ENCODE measurements at places on chromosomes 5 and 9.

DNA sequence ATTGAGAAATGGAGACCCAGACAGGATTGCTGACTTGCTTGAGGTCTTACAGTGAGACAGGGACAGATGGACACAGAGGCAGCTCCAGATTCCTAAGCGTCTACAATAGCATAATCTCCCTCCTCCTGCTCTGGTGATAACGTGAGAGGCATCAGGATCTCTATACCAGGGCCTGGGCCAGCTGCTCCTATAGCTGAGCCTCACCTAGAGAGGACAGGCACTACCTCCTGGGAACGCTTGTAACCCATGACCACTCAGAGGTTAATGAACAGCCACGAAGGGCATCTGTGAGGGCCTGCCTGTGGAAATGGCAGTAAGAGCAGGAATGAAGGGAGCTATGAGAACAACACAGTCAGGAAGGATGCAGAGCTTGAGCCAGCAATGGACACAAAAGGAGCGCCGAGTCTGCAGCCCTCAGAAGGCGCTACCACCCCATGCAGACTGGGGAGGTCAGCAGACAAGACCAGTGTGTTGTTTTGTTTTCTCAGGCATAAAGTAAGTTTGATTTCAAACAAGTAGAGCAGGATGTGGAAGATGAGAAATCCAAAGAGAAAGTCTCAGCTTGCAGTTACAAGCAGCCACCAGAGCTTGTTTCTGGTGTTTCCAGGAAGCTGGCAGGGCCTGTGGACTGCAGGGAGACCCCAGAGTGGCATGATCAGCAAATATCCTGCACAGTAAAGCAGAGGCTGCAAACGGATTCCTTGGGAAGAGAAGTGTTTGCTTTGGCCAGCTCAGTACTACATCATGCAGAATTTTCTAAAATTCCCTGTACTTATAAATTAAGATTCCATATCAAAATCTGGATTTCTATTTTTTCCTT is 17.4 kb downstream of the ANKS6 start:
- H3K4me3 ChIP-seq: no peak overlapping the region
- H3K36me3 ChIP-seq: no peaks in the 10 kb centered on the region
- peak; percentile 13 for DNase-seq
- no peaks in the 10 kb centered on the region for H3K4me1 ChIP-seq
- H3K27me3 ChIP-seq: no peaks in the 10 kb centered on the region

DNA sequence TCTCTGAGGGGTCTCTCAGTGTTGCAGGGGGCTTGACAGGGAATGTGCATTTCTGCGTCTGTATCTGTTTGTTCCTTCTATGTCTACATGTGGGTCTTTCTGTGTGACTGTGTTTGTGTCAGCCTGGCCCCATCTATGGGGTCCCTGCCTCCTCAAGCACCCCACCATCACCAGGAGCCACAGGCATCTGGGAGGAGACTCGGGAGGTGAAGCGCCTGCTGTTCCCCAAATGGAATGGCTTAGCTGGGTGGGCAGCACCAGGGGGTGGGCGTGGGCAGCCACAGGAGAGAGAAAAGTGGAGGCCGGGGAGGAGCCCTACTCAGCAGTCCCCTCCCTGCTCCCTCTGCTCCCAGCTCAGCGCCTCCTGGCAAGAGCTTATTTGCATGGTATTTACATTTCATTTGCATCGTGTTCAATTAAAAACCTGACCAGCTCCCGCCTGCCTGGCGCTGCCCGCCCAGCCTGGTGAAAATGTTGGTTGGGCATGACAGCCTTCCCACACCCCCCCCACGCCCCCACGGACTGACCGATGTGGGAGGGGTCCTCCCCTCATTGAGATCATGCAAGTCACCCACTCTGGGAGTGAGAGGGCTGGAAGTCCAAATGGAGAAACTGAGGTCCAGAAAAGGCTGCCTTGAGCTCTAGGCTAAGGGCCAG is 50.5 kb downstream of the CXXC5 start:
- H3K27ac ChIP-seq: peak overlapping the region; percentile 68
- DNase-seq: peak; percentile 69
- H3K4me1 ChIP-seq: peaks cover 14% of the 10 kb centered on the region
- no peak overlapping the region for H3K4me3 ChIP-seq
- peaks cover 10% of the 10 kb centered on the region for H3K27me3 ChIP-seq

DNA sequence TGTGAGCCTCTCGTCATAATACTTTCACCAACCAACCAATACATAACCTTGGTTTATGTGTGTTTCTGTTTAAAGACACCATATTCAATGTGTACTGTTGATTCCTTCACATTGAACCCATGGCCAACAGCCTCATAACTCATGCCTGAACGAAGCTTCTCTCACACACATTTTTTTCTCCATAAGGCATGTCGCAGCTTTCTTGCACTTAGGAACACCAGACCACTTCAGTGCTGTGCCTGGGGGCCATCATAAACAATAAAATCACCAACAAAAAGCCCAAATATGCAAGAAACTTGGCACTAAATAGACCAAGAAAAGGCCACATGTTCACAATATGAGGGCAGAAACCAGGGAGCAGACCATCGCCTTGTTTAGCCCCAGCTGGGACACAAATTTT is 192.2 kb downstream of the ROR2 start:
- H3K27ac ChIP-seq: no peak overlapping the region
- H3K4me3 ChIP-seq: no peak overlapping the region
- no peaks in the 10 kb centered on the region for H3K27me3 ChIP-seq
- no peaks in the 10 kb centered on the region for H3K36me3 ChIP-seq

DNA sequence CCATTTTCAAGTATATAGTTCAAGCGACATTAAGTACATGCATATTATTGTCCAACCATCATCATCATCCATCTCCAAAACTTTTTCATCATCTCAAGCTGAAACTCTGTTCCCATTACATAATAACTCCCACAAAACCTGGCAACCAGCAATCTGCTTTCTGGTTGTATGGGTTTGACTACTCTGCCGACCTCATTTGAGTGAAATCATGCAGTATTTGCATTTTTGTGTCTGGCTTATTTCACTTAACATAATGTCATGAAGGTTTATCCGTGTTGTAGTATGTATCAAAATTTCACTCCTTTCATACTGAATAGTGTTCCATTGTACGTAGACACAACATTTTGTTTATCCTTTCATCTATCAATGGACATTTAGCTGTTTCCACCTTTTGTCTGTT is 74.8 kb downstream of the SGCD start:
- H3K27ac ChIP-seq: no peak overlapping the region
- H3K27me3 ChIP-seq: no peaks in the 10 kb centered on the region
- no peaks in the 10 kb centered on the region for H3K36me3 ChIP-seq

DNA sequence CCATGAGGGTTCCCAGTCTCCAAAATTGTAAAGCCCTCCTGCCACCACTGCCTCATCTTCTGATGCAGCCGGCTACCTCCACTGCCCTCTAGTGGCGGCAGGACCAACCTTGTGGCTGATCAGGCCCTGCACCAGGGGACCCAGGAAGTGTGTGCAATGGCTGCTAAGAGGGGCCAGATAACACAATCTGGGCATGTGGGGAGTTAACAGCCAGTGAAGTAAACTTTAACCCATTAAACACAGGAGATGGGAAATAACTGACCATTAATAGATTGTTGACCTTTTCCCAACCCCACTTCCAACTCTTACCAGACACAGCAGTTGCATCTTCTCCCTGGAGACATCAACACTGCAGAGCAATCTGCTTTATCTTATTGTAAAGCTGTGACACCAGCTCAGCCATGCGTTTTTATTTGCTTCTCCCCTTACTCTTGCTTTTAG is 63.3 kb downstream of the FREM1 start:
- H3K4me3 ChIP-seq: no peak overlapping the region
- no peaks in the 10 kb centered on the region for H3K27me3 ChIP-seq
- no peaks in the 10 kb centered on the region for H3K4me1 ChIP-seq
- no peak overlapping the region for H3K27ac ChIP-seq
- peak; percentile 60 for DNase-seq

- H3K4me1 ChIP-seq: no peaks in the 10 kb centered on the region
- no peak for DNase-seq
- H3K27ac ChIP-seq: no peak overlapping the region
- no peaks in the 10 kb centered on the region for H3K36me3 ChIP-seq
- no peak overlapping the region for H3K4me3 ChIP-seq
Observed at GRCh38 chr9:122367774-122368460, 2.9 kb upstream of the PTGS1 start.

DNA sequence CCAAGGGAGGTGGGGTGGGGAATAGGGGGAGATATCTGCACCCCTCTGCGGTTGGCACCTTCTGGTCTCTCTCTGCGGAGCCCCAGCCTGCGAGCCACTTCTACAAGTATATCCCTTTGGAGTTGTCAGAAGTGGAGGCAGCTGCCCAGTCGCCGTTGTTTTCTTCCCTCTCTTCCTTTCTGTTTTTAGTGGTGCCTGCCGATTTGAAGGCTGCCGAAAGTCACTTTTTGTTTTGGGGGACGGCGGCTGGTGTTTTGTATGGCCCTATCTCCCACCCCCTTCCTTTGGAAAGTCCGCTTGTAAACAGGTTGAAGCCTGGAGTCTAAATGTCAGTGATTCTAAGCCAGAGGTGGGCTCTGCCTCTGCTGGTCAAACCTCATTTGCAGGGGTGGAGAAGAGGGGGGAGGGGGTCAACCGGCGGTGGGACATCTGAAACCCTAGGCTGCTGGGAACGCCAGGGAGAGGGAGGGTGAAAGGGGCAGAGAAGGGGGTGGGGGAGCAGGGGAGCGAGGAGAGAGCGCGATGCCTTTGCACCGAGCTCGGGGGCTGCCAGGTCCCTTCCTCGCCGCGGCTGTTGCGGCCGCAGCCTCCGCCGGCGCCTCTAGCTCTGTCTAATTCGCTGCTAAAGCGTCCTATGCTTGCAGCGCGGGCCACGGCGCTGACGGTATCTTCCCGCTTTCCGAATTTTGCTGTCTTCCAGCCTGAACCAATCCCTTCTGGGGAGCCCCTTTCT is at the start of gene FGF10:
FGF10 (minus strand) TSS at position 331 of the 733 bp plus-strand sequence. CDS start 738 bp downstream, outside the sequence.
- H3K36me3 ChIP-seq: no peaks in the 10 kb centered on the region
- DNase-seq: no peak
- peak within 1 kb of the TSS; percentile 17 for H3K4me3 ChIP-seq

DNA sequence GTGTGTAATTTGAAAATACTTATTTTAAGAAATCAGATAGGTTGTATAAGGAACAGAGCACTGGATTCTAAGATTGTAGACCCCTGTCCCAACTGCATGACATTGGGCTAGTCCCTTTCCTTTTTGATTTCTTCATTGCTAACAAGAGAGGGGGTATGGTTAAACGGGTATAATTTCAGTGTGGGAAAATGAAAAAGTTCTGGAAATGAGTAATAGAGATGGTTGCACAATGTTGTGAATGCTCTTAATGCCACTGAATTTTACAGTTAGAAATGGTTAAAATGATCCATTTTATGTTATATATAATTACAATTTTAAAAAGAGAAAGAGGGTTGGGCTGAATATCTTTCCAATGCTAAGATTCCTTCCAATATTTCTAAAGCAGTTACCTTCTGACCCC is 103.3 kb upstream of the LHFPL2 start:
- H3K36me3 ChIP-seq: no peaks in the 10 kb centered on the region
- no peak overlapping the region for H3K27ac ChIP-seq
- H3K4me3 ChIP-seq: no peak overlapping the region
- no peak for DNase-seq
- H3K4me1 ChIP-seq: no peaks in the 10 kb centered on the region

- DNase-seq: peak; percentile 83
- H3K4me3 ChIP-seq: no peak overlapping the region
- no peaks in the 10 kb centered on the region for H3K4me1 ChIP-seq
- no peaks in the 10 kb centered on the region for H3K36me3 ChIP-seq
Observed at GRCh38 chr5:71782771-71783770, 64.0 kb downstream of the CARTPT start.

- DNase-seq: no peak
- no peaks in the 10 kb centered on the region for H3K36me3 ChIP-seq
- H3K27ac ChIP-seq: no peak overlapping the region
- H3K27me3 ChIP-seq: no peaks in the 10 kb centered on the region
- no peaks in the 10 kb centered on the region for H3K4me1 ChIP-seq
Observed at GRCh38 chr5:74649421-74649973, 9.0 kb upstream of the ENC1 start.

GRCh38 chr5:161306351-161306995 is 240.1 kb downstream of the GABRB2 start:
- no peak overlapping the region for H3K4me3 ChIP-seq
- no peaks in the 10 kb centered on the region for H3K4me1 ChIP-seq
- no peak overlapping the region for H3K27ac ChIP-seq
- DNase-seq: no peak
- no peaks in the 10 kb centered on the region for H3K27me3 ChIP-seq
- no peaks in the 10 kb centered on the region for H3K36me3 ChIP-seq

GRCh38 chr9:126084008-126084407 is 242.6 kb upstream of the MVB12B start:
- no peaks in the 10 kb centered on the region for H3K36me3 ChIP-seq
- H3K4me3 ChIP-seq: no peak overlapping the region
- no peak for DNase-seq
- no peaks in the 10 kb centered on the region for H3K27me3 ChIP-seq

DNA sequence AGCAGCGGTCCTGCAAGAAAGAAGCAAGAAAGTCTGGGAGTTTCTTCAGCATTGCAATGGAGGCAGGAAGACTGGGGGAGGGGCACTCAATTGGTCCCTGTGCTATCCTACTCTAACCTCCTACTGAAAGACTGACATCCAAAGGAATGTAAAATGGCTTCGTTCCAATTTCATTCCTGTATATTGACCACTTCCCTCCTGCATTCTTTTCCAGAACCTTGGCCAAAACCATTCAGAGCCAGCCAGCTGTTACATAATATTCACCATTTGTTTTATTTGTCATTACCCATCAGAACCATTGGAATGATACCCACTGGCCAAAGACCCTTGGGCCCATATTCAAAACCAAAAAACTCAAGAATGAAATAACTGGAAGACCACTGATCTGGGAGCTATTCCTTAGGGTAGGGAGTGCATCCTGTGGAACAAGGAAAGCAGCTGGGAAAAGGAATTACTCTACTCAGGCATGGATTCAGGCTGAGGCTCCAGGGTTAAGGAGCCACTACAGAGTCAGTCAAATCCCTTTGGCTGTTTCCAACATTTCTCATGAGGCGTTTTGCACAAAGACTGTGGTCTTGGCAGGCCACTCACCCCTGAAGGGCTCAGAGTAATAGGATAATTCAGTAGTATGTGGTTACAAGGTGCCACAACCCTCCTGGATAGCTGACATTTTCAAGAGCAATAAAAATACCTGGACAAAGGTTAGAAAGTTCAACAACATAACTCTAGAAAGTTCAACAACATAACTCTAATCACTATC is 148.7 kb upstream of the SLC1A3 start:
- no peak overlapping the region for H3K27ac ChIP-seq
- H3K4me1 ChIP-seq: no peaks in the 10 kb centered on the region
- H3K36me3 ChIP-seq: no peaks in the 10 kb centered on the region

DNA sequence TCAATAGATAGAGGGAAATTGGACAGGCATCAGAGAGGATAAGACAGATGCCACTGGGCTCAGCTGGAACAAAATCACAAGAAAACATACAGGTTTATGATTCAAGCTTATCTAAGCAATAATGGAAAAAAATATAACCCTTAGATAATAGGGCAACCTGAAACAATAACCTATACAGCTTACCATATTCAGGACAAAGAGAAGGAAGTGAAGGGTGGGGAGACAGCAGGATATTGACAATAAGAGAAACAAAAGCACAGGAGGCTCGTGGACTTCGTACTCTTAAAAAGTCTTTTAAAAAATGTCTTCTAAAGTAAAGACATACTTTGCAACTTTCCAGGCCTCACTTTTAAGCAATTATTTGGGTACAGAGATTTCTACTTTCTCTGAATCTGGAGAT is 225.3 kb downstream of the NTRK2 start:
- H3K4me3 ChIP-seq: no peak overlapping the region
- H3K36me3 ChIP-seq: no peaks in the 10 kb centered on the region
- no peaks in the 10 kb centered on the region for H3K27me3 ChIP-seq
- peak overlapping the region; percentile 59 for H3K27ac ChIP-seq
- peak; percentile 29 for DNase-seq
